ENCODE measurements at places on chromosomes 12 and 14.

DNA sequence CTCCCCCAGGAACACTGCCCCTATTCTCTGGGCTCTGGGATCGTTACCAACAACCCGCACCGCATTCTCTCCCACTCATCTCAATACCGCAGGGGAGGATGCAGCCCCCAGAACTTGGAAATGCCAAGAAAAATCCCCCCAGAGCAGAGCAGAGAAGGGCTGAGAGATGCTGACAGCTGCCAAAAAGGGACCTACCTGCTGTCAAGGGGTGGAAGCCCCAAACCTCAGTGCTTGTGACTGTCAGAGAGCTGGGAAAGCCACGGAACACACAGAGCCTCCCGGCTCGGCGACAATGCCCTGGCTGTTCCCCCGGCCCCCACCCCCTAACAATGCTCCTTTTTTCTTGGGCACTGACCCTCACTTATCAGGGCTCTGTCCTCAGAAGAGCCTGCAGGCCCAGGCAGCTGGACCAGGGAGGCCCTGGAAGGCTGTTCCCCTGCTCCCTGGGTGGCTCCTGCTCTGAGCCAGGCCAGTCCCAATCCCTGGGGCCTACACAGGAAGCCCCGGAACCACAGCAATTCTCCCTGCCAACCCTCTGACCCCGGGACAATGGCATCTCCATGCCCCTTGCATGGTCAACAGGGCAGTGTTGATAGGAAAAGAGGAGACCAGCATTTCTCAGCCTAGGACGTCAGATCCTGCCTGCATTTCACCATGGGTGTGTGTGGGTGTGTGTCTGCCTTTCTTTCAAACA is 78.9 kb downstream of the ITPK1 start:
- DNase-seq, result no peak

DNA sequence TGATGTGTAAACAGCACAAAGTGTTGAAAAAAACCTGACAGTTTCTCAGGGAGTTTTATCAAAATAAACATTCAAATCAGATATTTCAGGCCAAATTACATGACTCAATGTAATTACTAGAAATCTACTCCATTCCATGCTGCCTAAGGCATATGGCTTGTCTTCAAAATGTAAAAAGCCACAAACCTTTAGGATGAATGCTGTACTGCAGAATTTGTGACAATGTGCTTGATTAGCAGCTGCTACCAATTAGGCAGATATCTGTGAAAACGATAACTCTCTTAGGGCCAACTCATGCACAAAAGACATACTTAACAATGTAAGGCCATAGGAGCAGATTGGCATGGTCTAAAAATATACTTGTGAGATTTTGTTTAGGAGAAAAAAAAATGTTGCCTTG is 267.0 kb downstream of the DACT1 start:
- DNase-seq, result no peak

DNA sequence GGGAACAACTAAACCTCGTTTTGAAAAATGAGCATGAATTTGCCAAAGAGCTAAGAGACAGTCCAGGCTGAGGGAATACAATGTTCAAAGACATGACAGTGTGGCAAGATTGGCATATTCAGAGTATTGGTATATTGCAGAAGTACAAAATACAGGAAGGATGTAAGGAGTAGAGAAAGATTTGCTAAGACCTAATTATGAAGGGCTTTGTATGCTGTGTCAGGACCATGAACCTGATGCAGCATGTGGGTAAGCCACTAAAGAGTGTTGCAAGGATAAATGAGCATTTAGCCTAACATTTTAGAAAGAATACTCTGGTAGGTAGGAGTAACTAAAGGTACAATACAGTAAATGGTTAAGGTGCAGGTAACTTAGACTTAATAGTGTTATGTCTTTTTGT is 65.1 kb downstream of the KTN1 start:
- no peak for DNase-seq

DNA sequence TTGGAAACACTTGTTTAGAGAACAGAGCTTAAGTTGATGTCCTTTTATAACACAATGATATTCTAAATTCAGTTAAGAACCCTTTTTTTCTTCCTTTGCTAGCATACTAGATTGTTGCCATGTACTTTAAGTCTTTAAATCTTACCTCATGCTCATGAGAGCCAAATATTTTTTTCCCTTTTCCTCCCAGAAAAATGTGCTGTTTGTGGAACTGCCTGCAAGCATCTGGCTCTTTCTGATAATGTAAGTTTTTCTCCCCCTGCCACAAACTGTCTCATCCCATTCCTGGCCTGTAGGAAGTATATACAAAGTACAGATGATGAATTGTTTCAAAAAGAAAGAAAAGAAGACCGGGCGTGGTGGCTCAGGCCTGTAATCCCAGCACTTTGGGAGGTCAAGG is 5.3 kb downstream of the RNF212B start:
- no peak for DNase-seq

GRCh38 chr14:36870776-36871175 is 209.1 kb downstream of the PAX9 start:
- DNase-seq, result no peak

- no peak for DNase-seq
These were observed 41.1 kb downstream of the BBS10 start for GRCh38 chr12:76307083-76307482.

DNA sequence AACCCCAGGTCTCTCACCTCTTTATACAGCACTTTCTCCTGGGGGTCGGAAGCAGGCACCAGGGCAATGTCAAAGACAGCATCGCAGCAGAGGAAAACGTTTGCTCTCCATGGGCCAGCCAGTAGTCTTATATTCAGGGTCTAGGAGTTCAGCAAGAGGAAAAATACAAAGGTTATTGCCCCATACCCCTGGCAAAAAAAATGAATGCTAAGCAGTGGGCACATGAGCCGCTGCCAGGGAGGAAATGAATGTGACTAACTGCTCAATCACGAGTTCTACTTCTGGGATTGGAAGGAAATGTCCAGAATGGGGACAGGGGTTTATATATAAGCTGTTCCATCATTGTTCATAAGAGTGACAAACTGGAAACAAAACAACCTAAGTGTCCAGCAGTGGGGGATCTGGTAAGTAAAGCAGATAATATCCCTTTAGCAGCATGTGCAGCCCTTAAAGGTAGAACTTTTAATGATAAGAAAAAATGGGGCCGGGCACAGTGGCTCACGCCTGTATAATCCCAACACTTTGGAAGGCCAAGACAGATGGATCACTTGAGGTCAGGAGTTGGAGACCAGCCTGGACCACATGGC is 53.8 kb downstream of the PHETA1 start:
- no peak for DNase-seq

DNA sequence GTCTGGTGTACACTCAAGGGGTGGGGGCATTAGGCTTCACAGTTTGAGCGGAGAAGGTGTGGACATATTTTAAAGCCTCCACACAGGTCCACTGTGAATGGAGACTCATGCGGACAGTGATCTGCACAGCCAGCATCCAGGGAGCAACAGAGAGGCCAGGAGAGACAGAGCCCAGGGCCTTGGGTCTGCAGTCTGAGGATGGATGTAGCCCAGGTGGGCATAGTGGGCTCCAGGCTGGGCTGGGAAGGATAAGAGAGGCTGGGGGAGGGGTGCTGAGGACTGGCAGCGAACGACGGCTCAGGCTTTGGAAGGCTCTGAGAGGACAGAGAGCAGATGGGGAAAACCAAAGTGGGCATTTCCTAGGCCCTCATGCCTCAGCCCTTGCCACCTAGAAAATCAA is 128.8 kb downstream of the PAPOLA start:
- no peak for DNase-seq

GRCh38 chr14:74886001-74886400 is 4.3 kb downstream of the DLST start:
- DNase-seq, result no peak

- DNase-seq, result no peak
These were observed 217.6 kb downstream of the TTC8 start for GRCh38 chr14:89042021-89042420.

DNA sequence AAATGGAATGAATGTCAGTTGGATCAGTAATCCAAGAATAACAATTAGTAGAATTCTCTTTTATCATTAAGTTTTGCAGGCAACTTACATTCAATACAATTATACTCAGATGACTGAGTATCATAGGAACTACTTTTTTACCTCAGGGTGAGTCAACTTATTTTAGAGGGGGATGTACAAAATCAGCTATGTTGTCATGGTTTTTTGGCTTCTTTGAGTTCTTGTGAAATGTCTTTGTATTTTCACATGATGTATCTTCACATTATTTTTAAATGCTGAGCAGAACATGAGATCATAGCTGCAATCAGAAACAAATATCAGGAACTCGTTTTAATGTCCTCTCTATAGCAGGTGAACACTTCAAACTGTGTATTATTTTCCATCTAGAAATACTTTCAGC is 65.3 kb upstream of the PTPRR start:
- no peak for DNase-seq

GRCh38 chr12:122894193-122895121 is 1.5 kb downstream of the VPS37B start:
- DNase-seq, result no peak

DNA sequence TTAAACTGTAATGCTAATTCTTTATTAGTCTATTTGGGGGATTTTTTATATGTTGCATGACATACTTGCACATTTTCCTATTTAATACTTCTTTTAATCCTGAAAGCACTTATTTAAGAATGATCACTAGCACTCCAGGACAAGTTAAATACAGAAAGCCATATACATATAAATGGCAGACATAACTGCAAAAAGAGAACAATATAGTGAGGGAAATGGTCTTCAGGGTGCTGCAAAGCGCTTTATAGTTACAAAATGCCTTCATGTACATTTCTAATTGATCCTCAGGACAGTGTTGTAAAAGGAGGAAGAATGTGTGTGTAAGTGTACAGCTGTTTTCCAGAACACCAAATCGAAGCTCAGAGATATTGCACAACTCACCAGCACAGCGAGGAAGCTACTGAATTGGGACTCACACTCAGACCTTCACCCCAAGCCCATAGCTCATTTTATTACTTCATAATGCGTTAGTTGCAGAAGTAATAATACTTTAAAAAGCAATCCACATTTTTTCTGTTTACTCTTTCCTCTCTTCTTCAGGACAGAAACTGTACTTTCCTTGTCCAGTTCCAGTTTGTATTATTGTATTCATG is 428.2 kb downstream of the RAD51B start:
- DNase-seq, result no peak

DNA sequence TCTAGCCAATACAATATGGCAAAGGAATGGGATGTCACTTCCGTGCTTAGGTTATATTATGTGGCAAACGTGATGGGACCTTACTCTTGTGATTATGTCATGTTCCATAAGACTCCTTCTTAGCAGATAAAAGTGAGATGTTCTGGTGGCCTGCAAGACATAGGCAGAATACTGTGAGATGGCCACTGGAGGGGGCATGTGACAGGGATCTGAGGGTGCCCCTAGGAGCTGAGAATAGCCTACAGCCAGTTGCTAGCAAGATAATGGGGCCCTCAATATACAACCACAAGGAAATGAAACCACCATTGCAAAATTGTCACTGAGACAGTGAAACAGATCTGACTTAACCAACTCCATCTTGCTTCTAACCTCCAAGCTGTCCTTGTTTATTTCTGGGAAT is 151.4 kb upstream of the SSTR1 start:
- no peak for DNase-seq

- DNase-seq, result peak; percentile 24
These were observed 43.3 kb upstream of the DHRS4 start for GRCh38 chr14:23910101-23910875.

- no peak for DNase-seq
These were observed 602 bp downstream of the APEX1 start for GRCh38 chr14:20455355-20456300.

GRCh38 chr14:53144244-53144643 is 8.9 kb downstream of the DDHD1 start:
- no peak for DNase-seq
